Activated B cell treated with CpG ODN at 0.5 μM for 24 hours (primary cell): ENCODE measurements at places on chromosomes 16 and 17. TPM values are rescaled to one million over a fixed set of nuclear protein-coding genes. Genes with fewer than 3 reads are reported as not detected.

GRCh38 chr17:332558-333322, 19.9 kb downstream of the RPH3AL start:
- no peak for DNase-seq

- DNase-seq, result no peak
Measured at GRCh38 chr17:73292031-73292531, 19.7 kb downstream of the CDC42EP4 start.

- no peak for DNase-seq
Measured at GRCh38 chr17:74872313-74873036, at the start of gene FDXR. FDXR (minus strand) TSS chr17:74872994; CDS start chr17:74872944, 50 bp downstream.

DNA sequence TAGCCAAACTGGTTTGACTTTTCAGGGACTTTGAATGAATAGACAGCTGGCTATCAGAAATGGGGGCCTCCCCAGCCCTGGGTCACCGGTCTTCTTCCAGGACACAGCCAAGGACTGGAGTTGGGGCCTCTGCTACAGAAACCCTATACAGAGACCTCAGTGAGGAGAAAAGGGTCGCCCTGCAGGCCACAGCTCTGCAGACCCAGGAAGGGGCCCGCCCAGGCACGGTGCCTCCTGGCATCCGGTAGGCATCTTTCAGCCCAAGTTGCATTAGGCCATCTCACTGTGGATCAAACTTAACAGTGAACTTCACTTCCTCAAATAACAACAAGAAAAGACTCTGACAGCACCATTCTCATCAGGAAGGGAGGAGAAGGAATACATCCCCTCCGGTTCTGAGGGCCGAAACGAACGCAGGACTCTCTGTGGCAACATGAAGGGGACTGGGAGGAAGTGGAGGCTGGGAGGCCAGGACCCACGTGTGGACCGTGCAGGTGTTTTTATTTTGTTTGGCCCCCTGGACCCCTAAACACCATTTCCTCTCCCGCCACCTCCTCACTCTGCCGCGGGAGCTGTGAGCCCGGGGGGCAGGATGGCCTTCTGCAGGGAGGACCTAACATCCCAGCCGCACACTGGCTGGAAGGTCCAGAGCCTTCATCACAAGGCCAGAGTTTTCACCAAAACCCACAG, 7.2 kb downstream of the SLC38A10 start:
- DNase-seq, result no peak

GRCh38 chr16:78184238-78185183, 85.1 kb downstream of the WWOX start:
- DNase-seq, result no peak

GRCh38 chr17:5948811-5949210, 121.4 kb upstream of the WSCD1 start:
- DNase-seq, result no peak

DNA sequence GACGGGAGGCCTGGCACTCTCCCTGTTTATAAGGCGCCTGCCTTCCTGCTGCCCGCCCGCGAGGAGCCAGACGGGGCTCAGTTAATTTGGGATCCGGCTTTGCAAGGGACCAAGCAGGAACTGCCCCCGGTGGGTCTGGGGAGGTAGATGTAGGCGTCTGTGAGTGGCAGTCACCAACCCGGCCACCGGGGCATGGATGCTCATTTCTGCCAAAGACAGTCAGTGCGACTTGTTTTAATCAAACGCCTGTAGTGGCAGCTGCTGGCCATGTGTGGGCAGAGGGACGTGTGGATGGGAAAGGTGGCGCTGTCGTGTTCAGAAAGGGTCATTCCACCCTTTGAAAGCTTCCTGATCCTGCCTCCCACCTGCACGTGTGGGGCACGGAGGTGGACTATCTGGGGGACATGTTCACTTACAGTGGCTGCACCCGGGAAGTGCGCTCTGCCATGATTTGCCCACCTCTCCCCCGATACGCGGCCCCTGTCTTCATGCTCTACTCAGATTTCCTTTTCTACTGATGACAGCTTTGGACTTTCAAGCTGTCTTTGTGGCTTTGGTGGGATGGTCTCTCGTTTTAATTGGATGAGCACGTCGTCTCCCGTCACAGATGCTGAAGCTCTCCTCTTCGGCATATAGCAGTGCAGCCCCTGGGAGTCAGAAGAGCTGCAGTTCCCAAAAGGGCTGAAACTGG, 60.3 kb upstream of the CIBAR2 start:
- no peak for DNase-seq

DNA sequence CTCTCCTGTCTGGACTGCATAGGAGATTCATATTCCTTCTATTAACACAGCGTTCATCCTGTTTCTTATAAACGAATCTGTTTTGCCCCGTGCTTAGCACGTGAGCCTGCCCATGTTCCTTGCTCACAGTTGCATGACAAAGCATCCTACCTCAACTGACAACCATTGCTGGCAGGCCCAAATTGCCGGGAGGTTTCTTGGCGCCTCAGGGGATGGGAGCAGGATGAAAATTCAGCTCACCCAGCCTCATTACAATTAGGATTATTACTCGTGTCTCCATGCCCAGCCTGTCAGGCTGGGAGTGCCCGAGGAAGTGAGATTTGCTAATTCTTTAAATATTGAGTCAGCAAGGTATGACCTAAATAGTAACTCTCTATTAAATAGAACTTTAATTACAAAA, 36.7 kb upstream of the HELZ start:
- DNase-seq, result no peak

GRCh38 chr17:12953156-12953555, 64.7 kb downstream of the ELAC2 start:
- DNase-seq, result no peak

DNA sequence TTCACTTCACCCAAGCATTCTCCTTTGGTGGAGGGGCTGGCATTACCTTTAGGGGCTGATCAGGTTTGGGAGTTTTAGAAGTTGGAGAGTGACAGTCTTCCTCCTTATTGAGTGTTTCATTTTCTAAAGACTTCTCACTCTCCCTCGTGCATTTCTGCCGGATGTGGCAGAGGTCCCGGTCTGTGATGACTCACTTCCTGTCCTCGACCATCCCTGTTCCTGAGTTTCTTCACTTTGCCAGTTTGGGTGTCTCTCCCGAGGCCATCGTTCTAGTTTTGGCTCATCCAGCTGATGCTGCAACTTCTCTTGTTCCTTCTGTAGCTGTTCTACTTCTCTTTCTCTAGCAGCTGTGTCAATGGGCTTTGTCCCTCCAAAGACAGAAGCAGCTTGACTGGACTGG, 104.3 kb downstream of the PHKB start:
- no peak for DNase-seq

GRCh38 chr16:70703041-70703834, 17.4 kb upstream of the MTSS2 start:
- no peak for DNase-seq

- no peak for DNase-seq
Measured at GRCh38 chr17:47744168-47745036, 11.4 kb downstream of the TBX21 start.

DNA sequence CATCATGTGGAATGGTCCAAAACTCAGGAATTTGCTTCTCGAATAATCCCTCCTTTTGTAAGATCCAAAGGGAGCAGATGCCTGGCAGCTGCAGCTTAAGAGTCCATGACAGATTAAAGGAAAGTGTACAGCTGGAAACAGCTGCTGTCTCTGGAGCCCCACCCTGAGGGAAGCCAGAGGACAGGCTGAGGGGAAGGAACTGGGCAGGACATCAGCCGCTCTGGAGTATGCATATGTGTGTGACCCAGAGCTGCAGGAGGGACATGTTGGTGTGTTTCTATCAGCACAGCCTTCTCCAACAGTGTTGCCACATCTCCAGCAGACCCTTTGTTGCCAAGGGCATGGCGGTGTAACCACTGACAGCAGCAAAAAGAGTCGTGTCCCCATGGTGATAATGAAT, 46.2 kb downstream of the CYB561 start:
- DNase-seq, result no peak

- DNase-seq, result no peak
Measured at GRCh38 chr16:85249418-85250146, 137.3 kb upstream of the CIBAR2 start.

GRCh38 chr17:4533523-4534504, 21.4 kb downstream of the MYBBP1A start:
- DNase-seq, result no peak

GRCh38 chr17:19260958-19261357, 23.8 kb downstream of the EPN2 start:
- no peak for DNase-seq

GRCh38 chr17:28166478-28166877, 124.0 kb downstream of the NLK start:
- no peak for DNase-seq

DNA sequence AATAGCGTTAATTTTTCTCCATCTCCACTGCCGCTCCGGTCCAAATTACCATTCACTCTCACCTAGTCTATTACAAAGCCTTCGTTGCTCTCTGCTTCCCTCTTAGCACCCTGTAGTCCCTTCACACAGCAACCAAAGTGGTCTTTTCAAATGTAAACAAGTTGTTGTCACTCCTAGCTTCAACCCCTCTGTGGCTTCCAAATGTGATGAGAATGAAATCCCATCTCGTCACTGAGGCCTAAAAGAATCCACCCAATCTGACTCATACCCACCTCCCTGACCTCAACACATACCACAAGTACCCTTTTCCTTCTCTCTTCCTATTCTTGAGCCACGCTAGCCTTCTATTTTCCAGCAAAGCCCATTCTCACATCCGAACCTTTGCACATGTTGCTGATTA, 2.2 kb upstream of the PELP1 start:
- no peak for DNase-seq

TXNDC11 gene
- total RNA-seq, result 54.3 and 63.2 TPM in 2 replicates

TEKT5 gene
- not detected in 2 replicates for total RNA-seq

TAF15 gene
- 224 and 243 TPM in 2 replicates for total RNA-seq

KRT27 gene
- not detected in 2 replicates for total RNA-seq

XAF1 gene
- 50.4 and 62.5 TPM in 2 replicates for total RNA-seq

PRR15L gene
- total RNA-seq, result not detected in 2 replicates

HASPIN gene
- 6.4 and 6.7 TPM in 2 replicates for total RNA-seq

GSDMA gene
- not detected in 2 replicates for total RNA-seq

CD300H gene
- total RNA-seq, result not detected in 2 replicates
